Right cardiac atrium (tissue), 5 donors: ENCODE measurements at places on chromosomes 3 and 15. TPM values are rescaled to one million over a fixed set of nuclear protein-coding genes. Genes with fewer than 3 reads are reported as not detected.

The SAMMSON gene
- total RNA-seq = not detected

The HRH1 gene
- total RNA-seq = 1.1 TPM

The GP5 gene
- total RNA-seq = not detected

The MINAR1 gene
- 0.21 TPM for total RNA-seq

The CCDC13 gene
- 0.26 TPM for total RNA-seq

The GRK7 gene
- total RNA-seq = not detected

- DNase-seq = no peak
Measured at GRCh38 chr3:193768070-193768394, 175.0 kb downstream of the OPA1 start.

DNA sequence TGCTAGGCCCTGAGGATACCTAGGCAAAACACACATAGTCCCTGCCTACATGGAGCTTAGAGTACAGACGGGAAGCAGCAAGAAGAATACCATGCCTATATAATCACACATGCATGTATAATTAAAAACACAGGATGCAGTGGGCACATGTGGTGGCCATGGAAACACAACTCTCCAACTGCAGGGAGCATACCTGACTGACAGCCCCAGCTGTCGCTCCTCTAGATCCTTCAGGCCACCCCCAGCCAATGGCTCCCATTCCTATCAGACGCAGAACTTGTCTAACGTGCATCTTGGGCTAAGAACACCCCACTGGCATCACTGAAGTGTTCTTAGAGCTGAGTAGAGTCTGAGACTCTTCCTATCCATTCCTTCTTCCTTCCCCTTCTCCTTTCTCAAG is 125.5 kb upstream of the FRMD4B start:
- no peak for DNase-seq

- no peak for DNase-seq
Measured at GRCh38 chr3:33644582-33644981, 73.5 kb downstream of the CLASP2 start.

DNA sequence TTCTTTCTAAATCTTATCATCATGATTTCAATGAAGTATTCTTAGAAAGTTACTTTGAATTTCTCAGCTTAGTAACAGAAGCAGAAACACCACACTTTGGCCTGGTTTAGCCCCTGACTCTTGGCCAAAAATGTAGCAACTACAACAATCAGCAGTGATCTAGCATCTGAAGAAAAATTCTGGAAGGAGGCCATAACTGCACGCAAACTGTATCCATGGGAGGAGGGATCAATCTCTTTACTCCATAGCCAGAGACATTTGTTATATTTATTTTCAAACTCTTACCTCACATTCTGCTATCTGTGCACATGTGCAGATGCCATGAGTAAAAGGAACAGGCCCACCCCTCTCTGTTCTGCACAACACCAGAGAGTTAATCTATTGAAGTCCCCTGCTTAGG is 251.0 kb upstream of the P2RY1 start:
- DNase-seq = no peak

- DNase-seq = peak; percentile 38
Measured at GRCh38 chr15:62835351-62835750, 207.2 kb upstream of the TPM1 start.

DNA sequence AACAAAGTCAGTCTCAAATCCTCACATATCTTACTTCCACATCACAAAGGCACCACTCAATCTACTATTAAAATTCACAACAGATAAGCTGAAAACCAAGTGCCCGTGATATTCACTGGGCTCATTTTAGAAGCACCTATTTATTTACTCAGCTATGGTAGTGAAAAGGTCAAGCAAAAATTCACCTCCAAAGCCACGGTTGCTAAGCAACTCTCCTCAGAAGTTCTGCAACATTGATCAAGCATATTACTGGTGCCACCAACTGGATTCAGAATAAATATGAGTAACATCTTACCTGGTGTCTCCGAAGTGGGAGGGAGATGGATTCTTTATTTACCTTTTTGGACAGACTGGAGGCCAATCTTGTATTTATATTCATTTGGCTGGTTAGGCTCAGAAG is 714.8 kb downstream of the FHIT start:
- DNase-seq = no peak

DNA sequence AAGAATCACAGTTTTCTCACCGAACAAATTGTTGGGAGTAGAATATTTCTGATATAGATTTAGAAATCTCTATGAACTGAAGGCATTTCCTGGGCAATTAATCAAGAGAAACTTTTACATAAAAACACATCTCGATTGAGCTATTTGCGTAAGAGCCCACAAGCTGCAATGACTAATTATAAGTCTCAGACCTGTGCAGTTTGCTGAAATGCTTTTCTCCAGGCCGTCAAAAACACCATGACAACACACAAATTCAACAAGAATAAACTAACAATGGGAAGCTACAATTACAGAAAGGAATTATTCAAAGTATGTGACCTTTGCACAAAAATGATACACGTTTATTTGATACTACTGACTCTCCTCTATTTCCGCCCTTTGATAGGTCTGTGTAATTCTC is 481.2 kb upstream of the WNT5A start:
- DNase-seq = no peak

DNA sequence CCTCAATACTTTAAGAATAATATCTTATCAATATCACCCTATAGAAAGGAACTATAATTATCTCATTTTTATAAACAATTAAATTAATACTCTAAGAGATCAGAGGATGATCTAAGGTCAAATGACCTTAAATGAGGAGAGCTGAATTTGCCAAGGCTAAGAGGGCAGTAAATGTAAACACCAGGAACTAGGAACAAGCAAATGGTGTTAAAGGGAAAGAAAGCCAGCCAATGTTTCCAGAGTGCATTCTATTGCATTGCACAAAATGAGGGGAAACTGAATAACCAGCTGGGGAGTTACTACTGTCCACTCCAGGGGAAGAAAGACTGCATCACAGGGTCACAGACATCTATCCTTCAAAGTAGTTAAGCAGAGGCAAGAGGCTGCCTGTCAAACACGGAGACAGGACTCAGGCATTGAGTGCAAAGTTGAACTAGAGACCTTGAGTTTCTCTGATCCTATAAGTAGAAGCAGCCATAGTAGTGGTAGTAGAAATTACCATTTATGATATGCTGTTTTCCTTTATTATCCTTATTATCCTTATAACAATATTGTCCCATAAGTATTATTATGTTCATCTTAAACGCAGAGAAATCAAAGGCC is 466.4 kb downstream of the MAGI1 start:
- no peak for DNase-seq

GRCh38 chr15:66294157-66294931 is 976 bp downstream of the DIS3L start:
- DNase-seq = no peak

DNA sequence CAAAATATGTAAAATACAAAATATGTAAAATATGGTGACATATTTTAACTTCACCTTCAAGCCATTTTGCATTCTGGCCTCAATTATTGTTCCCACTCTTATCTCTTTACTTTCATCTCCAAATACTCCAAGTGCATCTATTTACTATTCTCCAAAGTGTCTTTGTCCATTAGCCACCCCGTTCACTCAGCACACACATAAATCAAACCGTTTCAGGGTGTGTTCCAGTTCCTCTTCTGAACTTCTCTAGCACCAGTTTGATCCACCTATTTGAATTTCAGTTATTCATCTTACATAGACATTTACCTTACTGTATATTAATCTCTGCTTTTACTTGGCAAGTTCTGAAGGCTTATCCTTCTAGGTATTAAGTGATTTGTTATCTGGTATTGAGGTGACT is 45.1 kb downstream of the SGO1 start:
- DNase-seq = no peak

DNA sequence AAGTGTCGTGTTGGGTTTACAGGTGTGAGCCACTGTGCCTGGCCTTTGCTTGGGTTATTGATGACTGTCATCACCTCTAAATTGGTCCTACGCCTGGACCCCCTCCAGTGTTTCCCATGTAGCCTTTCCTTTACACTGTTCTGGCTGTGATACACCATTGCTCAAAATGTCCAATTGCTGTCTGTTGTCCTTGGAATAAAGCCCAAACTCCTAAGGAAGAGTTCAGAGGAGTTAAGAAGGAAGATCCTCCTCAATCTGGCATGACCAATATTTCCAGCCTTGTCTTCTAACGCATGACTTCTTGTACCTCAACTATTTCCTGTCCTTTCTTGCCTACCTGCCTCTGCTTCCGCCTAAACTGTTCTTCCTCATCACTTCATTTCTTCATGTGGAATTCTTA is 113.1 kb downstream of the POLR2M start:
- no peak for DNase-seq

GRCh38 chr3:30646181-30646876 is 39.9 kb downstream of the TGFBR2 start:
- DNase-seq = no peak

DNA sequence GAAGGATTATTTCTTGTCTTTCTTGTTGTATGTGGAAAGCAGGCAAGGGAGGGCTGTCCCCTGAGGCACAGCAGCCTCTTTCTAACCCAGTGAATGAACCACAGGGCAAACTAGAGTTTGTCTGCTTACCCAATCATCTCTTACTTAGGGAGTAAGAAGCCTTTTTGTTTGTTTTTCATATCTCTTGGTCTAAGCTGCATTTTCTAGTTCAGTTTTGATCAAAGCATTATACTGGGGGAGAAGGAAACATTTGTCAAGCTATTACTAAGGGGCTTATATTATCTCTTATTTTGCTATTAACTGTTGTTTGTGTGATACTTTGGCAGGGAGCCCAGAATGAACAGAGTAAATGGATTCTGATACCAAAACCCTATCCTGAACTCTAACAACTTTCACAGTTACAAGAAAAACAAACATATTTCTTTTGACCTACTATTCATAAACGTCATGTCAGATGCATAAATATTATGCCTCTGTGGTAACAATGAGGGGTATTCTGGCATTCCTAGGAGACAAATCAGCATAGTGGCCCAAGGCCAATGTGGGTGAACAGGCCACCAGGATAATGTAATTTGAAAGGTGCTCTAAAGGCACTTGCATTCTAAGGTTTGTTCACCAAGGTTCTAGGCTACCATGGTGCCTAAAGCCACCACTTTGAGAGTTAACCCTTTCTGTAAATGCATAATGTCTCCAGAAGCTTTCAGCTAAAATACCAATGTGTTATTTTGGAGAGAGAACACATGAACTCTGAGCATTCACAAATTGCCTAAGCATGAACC is 271.6 kb upstream of the ZPLD1 start:
- DNase-seq = peak; percentile 67

- no peak for DNase-seq
Measured at GRCh38 chr3:77539677-77540076, 499.8 kb downstream of the ROBO2 start.

- no peak for DNase-seq
Measured at GRCh38 chr3:41611008-41611407, 350.9 kb downstream of the ULK4 start.

- DNase-seq = no peak
Measured at GRCh38 chr3:45765958-45766357, 30.4 kb downstream of the SLC6A20 start.

- no peak for DNase-seq
Measured at GRCh38 chr3:124685067-124685466, 45.2 kb upstream of the UMPS start.

GRCh38 chr3:127467391-127467790 is 123.1 kb downstream of the TPRA1 start:
- DNase-seq = no peak

- no peak for DNase-seq
Measured at GRCh38 chr15:78342021-78342420, 1.9 kb downstream of the CRABP1 start.

DNA sequence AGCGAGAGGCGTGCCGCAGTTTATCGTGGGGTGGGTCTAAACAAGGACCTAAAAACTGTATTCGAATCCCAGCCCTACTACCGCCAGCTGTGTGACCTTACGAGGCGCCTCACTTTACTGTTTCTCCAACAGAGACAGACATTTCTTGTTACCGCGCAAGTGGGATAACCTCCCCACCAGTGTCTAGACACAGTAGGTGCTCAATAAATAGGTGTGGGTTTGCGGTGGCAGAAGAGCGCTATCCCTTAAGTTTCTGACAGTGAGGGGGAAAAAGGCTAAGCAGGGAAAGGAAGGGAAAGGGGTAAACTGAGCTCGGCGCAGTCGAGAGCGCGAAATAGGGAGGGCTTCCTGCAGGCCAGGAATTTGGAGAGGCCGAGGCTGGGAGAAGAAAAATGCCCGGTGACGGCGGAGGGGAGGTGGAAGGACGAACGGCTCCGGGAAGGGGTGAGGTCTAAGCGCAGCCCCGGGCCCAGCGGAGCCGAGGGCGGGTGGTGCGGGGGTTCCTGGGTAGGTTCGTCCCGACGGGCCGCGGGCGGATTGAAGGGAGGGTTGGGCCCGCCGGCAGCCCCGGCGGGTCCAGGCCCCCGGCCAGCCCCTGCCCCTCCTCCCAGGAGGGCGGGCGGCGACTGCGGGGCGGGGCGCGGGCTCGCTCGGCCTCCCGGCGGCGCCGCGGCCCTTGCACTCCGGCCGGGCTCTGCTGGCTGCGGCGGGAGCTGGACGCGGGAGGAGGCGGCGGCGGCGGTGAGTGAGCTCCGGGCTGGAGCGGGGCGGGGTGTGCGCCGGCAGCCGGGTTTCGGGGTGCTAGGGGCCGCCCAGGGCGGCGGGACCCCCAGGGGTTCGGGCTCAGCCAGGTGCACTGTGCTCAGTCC is at the start of gene CGNL1:
Gene CGNL1, plus strand, starts transcription at position 679 of the 869 bp plus-strand sequence. CDS start 61,495 bp downstream, outside the sequence.
- peak; percentile 85 for DNase-seq

DNA sequence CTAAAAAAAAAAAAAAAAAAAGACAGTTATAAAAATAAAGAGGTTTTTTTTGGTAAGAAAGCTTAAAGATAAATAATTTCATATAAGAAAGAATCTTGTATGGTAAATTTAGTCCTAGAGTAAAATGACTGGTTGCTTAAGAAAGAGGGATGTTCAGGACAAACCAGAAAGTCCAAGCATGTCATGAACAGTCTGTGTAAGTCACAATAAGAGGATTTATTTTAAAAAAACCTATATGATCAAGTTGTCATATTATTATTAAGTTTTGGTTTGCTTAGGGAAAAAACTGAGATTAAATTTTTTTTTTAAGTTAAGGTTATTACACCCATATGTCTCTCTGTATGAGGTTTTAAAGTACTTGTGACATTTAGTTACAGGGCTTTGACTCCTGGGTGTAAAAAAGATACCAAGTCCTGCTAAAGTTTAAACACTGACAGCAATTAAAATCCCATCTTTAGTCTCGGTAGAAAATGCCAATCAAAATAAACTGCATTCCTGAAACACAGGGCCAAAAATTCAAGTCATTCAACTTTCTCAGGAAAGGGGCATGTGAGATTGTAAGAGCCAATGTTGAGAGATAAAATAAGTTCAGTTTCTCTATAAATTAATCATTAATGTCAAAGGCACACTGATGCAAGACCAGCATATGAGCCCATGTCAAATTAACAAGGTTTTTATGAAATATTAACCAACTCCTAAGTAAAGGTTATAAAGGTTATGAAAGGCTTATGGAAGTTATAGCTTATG is 8.5 kb upstream of the BDH1 start:
- DNase-seq = no peak
